ENCODE measurements at places on chromosomes 3 and 15.
A peak's percentile ranks its signal among the peaks of the same experiment; 100 is the strongest.

- DNase-seq: peak; percentile 13
Measured at GRCh38 chr3:143203848-143204247, 84.3 kb downstream of the CHST2 start.

GRCh38 chr3:85271911-85272310 lies 313.1 kb downstream of the CADM2 start:
- DNase-seq: no peak

DNA sequence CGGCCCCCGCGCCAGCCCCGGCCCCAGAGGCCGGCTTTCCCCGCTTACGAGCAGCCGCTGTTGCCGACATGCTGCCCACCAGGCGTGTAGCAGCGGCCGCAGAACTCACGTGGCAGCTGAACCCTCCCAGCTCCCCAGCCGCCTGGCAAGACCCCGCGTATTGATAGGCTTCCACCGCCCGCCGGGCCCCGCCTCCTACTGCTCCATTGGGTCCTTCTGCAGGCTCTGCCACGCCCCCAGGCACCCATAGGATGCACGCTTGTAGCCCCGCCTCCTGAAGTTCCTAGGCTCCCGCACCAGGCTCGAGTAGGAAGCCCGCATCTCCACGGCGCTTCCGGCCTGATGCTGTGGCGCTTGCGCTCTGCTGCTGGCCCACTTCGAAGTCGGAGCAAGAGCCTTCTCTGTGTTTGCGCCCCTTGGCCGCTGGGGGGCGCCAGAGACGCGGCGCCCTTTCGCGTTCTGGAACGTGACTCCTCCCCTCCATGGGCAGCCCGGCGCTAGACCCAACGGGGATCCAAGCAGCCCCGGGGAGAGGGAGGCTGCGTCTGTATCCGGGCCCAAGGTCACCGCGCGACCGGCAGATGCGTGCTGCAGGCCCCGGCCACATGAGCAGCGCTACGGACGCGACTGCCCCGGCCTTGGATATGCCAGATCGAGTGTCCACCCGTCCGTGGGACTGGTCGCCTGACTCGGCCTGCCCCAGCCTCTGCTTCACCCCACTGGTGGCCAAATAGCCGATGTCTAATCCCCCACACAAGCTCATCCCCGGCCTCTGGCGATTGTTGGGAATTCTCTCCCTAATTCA lies at the start of the genes PARP3 and RRP9:
Gene PARP3 (plus strand): TSS at position 566 of the 805 bp plus-strand sequence. CDS start 993 bp downstream, outside the sequence.
Gene RRP9 (minus strand): TSS at position 107 of the 805 bp plus-strand sequence. CDS start 37 bp downstream, at position 70.
- DNase-seq: peak; percentile 100

DNA sequence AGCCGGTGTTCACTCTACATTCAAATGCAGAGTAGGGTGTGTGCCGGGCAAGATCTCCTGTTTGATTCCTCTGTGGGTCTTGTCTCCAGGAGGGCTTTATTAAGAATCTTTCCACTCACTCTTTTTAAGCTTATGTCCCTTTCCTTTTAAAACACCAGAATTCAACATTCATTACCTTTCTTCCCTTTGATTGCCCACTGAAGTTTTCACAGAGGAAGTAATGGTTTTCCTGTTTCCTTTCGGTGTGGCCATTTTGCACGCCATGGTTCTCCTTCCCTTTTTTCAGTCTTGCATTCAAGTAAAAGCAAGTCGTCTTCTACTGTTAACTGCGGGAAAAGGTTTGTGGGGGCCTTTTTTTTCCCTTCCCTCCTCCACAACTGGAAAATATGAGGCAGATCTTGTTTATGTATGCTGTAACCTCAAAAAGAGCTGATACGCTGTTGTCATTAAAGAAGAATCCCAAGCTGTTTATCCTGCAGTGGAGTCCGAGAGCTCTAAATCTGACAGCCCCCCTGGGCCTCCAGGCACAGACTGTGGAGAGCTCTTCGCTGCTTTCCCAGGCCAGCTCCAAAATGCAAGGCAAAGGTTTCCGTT lies 40.5 kb downstream of the FILIP1L start:
- peak; percentile 97 for DNase-seq

DNA sequence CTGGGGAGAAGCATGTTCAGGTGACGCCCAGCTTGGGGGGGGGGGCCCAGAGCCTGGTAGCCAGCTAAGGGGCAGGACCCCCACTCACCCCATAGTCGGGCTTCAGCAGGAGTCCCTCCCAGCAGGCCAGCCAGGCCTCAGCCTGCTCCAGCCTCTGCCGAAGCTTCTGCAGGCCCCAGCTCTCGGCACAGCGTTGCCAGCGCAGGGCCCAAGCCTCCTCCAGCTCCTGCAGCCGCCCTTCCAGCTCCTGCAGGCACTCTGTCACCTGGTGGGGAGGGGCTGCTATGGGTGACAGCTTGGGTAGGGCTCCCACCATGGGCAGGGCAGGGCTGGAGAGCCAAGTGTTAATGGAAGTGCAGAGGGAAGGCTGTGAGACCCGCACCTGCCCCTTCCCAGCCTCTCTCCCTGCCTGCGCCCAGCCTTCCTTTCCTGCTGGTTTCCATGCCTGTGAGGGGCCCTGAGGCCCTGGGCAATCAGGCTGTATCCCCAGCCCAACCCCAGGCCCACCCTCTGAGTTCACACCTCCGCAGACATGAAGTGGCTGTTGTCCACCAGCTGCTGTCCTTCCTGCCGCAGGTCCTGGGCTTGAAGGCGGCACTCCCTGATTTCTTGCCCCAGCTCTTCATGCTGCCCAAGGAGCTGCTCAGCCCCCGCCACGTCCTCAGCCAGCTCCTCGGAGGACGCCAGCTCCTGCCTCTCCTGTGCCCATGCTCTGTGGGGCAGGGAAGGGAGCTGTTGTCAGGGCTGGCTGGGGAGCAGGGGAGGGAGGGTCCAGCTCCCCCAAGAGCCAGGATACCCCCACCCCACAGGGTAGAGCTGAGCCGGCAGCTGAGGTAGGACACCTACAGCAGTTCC lies 14.3 kb downstream of the PLA2G4B start:
- no peak for DNase-seq

DNA sequence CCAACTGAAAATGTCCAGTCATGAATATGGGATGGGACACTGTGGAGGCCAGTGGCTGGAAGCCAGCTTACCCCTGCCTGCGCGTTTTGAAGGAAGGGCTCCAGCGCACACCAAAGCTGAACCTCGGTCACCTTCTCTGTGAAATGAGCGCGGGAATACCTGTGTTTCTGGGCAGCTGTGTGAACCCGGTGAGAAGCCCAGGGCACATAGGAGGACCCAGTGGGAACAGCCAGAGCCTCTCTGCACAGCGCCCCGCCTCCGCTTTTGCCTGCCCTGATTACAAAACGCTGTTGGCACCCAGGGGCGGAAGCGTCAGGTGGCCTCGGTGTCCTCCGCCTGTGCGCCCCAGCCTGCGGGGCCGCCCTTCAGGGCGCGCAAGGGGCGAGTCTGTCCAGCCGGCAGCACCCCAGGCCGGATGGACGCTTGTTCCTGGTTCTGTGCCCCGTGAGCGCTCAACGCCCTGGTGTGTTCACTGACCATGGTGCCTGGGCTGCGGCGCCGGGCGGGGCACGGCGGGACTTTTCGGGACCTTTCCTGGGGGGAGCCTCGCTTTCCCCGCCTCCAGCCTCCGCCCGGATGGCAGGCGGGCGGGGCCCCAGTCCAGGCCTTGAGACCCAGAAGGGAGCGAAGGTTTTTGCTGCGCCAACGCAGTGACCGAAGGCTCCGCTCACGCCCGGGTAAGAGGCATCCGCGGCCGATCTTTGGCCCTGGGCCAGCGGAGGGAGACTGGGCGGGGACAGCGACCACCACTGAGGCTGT lies at the start of gene SQOR:
Gene SQOR (plus strand): TSS at position 598 of the 759 bp plus-strand sequence. CDS start 23,895 bp downstream, outside the sequence.
- peak; percentile 52 for DNase-seq

DNA sequence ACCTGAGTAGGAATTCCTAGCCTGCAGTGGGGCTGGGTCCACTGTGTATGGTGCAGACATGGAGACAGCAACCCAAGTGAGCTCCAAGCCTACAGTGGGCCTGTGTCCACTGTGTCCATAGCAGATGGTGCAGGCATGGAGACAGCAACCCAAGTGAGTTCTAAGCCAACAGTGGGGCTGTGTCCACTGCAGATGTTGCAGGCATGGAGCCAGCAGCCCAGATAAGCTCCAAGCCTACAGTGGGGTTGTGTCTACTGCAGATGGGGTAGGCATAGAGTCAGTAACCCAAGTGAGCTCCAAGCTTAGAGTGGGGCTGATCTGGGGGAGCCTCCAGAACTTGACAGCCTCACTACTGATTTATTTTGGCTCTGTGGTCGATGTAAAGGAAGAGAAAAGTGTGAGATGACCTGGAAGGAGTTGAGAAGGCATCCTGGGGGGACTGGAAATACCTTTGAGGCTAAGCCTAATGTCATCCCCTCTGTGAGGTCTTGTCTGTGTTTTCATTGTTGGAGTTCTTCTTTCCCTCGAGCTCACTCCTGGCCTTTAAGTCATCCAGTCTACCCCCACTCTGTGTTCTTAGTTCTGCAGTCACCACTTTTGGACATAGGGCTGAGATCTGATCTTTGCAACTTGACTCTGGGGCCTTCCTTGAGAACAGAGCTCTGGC lies 22.4 kb upstream of the IL16 start:
- DNase-seq: no peak

GRCh38 chr15:92393980-92394308 lies 263 bp downstream of the ST8SIA2 start:
- no peak for DNase-seq

DNA sequence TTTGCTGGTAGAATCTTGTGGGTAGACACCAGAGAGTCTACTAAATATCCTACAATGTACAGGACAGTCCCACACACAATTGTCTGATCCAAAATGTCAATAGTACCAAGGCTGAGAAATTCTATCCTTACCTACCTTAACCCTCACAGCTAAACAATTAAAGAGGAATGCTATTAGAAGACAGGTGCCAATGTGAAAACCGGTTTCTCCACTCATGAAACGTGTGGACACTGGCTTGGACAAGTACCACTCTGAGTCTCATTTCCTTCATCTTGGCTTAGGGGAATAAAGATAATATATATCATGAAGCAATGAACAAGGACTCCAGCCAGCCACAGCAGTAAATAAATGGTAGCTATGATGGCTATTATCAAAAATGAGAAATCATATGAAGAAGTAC lies 90.2 kb downstream of the RFTN1 start:
- no peak for DNase-seq

DNA sequence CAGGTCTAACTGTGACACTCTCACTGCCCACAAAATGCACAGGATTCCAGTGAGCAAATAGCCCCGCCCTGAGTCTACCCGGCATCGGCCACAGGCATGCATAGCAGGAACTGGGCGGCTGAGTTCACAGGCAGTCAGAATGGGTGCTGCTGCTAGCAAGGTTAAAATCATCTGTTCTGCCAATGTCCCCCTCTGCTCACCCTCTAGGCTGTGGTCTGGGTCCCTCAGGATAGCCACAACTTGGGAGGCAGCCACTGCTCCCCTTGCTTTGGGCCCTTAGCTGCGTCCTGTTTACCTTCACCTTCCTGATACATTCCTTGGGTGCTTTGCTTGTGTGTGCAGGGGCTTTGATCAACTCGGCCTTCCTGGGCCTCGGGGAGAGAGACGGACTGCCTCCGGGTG lies 232.9 kb upstream of the RGMA start:
- no peak for DNase-seq

DNA sequence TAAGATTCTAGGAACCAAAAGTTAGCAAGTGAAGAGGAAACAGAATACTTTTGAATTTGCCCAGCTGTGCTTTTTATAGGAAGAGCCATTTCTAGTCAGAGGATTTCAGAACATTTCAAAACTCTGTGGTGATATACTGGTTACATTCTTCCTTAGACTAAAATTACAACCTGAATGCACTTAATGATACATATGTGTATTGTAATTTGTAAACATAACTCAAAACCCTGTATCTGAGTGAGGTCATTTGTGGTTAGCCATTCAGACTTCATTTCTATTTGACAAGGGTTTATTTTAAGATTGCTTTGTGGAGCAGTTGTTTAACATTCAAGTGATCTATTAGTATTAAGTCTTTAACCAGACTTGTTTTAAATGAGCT lies 59.4 kb upstream of the TRIM71 start:
- peak; percentile 72 for DNase-seq

DNA sequence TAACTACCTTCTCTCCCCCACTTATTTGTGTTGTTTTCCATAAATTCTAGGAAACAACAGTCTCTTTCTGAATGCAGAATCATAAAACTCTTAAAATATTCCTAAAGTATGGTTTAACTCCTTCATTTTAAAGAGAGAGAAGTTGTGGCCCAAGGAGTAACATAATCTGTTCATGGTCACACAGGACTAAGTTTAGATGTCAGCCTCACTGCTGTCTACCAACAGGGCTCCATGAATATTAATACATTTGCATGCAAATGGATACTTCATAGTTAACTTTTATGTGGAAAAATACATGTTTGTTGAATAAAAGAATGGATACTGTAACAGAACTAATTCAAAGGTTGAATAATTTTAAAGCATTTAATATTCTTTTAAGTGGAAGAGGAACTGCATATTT lies 18.5 kb upstream of the IL1RAP start:
- no peak for DNase-seq

- DNase-seq: no peak
Measured at GRCh38 chr15:81851325-81851724, 194.5 kb downstream of the MEX3B start.

GRCh38 chr3:159829056-159829455 lies 159.6 kb upstream of the IL12A start:
- DNase-seq: peak; percentile 13

DNA sequence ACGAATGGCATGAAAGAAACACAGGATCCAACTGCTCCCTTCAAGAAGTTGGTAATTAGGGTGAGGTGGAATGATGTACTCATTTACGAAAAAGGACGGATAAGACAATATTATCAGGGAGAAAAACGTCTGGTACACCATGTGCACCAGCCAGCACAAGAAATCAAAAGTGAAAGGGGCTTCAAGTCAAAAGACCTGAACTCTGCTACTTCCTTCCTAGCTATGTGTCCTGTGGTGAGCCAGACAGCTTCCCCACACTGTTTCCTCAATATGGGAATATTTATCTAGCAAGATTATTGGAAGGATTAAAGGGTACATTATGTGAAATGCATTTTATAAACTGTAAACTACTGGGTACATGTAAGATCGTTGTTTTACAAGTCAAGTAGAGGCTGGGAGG lies 33.9 kb downstream of the RAB27A start:
- DNase-seq: no peak

GRCh38 chr3:144162042-144162441 lies 190.4 kb downstream of the DIPK2A start:
- DNase-seq: peak; percentile 68

DNA sequence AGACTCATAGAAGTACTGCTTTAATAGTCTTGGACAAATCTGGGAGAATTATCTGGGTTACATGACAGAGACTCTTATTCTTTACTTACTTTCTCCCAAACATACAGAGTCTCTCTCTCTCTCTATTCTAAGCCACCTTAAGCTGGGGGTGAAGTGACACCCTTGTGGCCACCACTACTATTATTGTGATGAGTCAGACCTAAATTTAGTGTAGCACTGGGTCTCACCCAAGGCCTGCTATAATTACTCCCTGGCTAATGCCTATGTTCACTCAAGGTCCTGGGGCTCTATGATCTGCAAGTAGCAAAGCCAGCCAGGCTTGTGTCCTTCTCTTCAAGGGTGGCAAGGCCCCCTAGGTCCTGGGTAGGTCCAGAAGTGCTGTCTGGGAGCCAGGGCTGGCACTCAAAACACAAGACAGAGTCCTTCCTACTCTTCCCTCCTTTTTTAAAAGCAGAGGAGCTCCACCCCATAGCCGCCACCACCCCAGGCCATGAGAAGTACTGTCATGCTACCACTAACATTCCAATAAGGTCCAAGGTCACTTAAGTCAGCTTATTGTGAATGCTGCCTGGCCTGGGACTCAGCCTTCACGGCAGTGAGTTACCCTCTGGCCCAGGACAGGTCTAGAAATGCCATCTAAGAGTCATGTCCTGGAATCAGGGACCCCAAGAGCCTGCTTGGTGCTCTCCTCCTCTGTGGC lies 183.6 kb downstream of the POLQ start:
- DNase-seq: no peak

Measured in amniotic epithelial cell (primary cell).